ENCODE measurements at places on chromosomes 3 and 15. TPM values are rescaled to one million over a fixed set of nuclear protein-coding genes. Genes with fewer than 3 reads are reported as not detected.

Gene EFCC1
- 1.6 TPM for polyA plus RNA-seq

Gene GXYLT2
- polyA plus RNA-seq: 28.2 TPM

Gene NAALADL2
- 5.9 TPM for polyA plus RNA-seq

Gene TPRG1
- polyA plus RNA-seq: 2.7 TPM

Gene KIF15
- 9.2 TPM for polyA plus RNA-seq

Gene BCL2A1
- 0.28 TPM for polyA plus RNA-seq

Gene LIPH
- 0.27 TPM for polyA plus RNA-seq

Gene SPRED1
- 23.6 TPM for polyA plus RNA-seq

Gene TMCO5A
- not detected for polyA plus RNA-seq

Gene MINAR1
- polyA plus RNA-seq: 1.3 TPM

Gene ETV5
- polyA plus RNA-seq: 29.3 TPM

Gene CTXN2
- not detected for polyA plus RNA-seq

Gene LRTM1
- polyA plus RNA-seq: 114 TPM

Gene ITPKA
- polyA plus RNA-seq: 0.51 TPM

Gene SEMA6D
- polyA plus RNA-seq: 60.2 TPM

Gene CCRL2
- polyA plus RNA-seq: 0.38 TPM

Gene RASGRF1
- polyA plus RNA-seq: 0.13 TPM

Gene ZNF660
- 4.1 TPM for polyA plus RNA-seq

Measured in forelimb muscle (tissue), 1 donor.